Type B pancreatic cell (in vitro differentiated cells): ENCODE measurements at places on chromosomes 5 and 9. TPM values are rescaled to one million over a fixed set of nuclear protein-coding genes. Genes with fewer than 3 reads are reported as not detected.
A peak's percentile ranks its signal among the peaks of the same experiment; 100 is the strongest.

GRCh38 chr9:132909311-132909710, 30.6 kb downstream of the SPACA9 start:
- DNase-seq = no peak

- DNase-seq = peak; percentile 56
Measured at GRCh38 chr5:180600554-180601041, 9.3 kb upstream of the SCGB3A1 start.

- DNase-seq = no peak
Measured at GRCh38 chr5:81006947-81007636, 46.9 kb downstream of the RASGRF2 start.

GRCh38 chr5:568809-569208, 43.3 kb upstream of the CEP72 start:
- no peak for DNase-seq

GRCh38 chr9:137833721-137834613, 43.6 kb upstream of the CACNA1B start:
- DNase-seq = no peak

GRCh38 chr9:33127881-33128280, 39.3 kb downstream of the B4GALT1 start:
- DNase-seq = no peak

DNA sequence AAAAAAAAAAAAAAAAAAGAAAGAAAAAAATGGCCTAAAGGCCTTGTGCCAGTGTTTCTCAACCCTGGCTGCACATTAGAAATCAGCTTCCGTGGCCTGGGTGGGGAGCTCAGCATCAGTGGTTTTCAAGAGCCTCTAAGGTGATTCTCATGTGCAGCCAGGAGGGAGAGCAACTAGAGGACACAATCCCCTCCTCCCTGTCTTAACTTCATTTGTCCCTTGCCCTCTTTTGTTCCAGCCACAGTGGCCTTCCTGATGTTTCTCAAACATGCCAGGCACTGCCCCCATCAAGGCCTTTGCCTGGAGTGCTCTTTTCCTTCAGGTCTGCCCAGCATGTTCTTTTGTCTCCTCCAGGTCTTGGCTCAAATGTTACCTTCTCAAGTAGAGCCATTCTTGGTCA, 42.4 kb downstream of the HOMER1 start:
- DNase-seq = no peak

- no peak for DNase-seq
Measured at GRCh38 chr9:27436234-27436633, 87.9 kb upstream of the IFNK start.

DNA sequence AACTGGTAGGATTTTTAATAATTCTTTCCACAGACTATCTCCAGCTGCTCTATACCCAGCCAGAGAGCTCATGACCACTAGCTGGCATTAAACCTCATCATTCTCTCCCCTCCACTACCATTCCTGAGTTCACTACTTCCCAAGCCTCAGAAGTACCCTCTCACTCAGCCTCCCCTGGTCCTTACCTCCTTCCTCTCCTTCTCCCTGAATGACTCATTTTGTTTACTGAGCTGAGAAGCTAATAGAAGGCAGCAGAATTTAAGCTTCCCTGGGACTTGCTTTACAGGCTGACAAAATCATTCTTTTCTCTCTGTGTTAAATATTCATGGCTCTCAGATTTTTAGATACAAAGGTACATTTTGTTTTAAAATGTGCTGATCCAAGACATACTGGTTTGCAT, 305.4 kb downstream of the TLR4 start:
- no peak for DNase-seq

GRCh38 chr9:36942891-36943290, 91.2 kb downstream of the PAX5 start:
- DNase-seq = no peak

- no peak for DNase-seq
Measured at GRCh38 chr5:159263569-159263905, 447 bp downstream of the UBLCP1 start.

- no peak for DNase-seq
Measured at GRCh38 chr9:100397529-100398266, 29.2 kb upstream of the MSANTD3 start.

- no peak for DNase-seq
Measured at GRCh38 chr5:72167804-72168203, 60.5 kb downstream of the MAP1B start.

- no peak for DNase-seq
Measured at GRCh38 chr9:134068744-134069479, 1.1 kb upstream of the BRD3 start.

GRCh38 chr5:156396063-156396829, 69.3 kb downstream of the SGCD start:
- DNase-seq = no peak

GRCh38 chr5:177098470-177099141, 11.9 kb downstream of the FGFR4 start:
- no peak for DNase-seq

DNA sequence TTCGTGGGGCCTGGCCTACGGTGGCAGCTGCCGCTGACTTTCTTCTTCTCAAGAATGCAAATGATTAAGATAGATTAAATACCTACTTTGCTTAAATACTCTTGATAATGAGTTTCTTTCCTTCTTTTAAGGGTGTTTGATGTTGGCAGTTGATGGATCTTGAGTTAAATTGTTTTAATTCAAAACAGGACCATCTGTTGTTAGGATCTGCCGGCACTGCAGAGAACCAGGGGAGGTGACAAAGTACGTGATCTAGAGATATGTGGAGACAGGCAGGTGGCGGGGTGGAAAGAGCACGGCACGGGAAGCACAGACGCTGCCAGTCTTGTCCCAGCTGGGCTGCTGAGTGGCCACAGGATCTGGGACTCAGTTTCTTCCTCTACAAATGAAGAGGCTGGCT, 37.9 kb downstream of the MED27 start:
- DNase-seq = no peak

DNA sequence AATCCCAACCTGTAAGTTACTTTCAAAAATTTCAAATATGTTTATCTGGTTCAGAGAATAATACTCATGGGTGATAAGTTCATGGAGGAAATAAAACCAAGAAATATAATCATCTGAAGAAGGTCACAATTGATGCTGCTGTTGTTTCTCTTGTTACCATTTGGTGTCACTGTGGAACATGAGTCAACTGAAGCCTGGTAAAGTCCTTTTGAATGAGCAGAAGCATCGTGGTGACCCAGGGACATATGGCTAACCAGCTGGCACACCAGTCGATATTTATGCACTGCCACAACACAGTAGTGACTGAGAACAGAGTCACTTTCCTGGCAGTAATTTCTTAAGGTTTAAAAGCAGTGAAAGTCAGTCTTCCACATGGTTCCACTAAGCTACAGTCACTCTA, 612.9 kb upstream of the TLE4 start:
- DNase-seq = no peak

DNA sequence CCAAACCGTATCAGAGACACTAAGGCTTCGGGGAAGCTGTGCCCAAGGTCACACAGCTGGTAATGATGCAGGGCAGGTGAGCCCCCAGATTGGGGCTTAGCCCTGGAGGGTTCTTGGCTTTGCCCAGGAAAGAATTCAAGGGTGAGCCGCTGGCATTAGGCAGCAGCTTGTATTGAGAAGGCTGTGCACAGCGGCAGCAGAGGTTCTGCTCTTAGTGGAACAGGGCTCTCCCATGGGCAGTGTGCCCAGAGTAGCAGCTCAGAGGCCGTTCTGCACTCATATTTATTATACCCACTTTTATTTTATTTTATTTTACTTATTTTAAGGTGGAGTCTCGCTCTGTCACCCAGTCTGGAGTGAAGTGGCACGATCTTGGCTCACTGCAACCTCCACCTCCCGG, 85.8 kb upstream of the IER5L start:
- DNase-seq = no peak

DNA sequence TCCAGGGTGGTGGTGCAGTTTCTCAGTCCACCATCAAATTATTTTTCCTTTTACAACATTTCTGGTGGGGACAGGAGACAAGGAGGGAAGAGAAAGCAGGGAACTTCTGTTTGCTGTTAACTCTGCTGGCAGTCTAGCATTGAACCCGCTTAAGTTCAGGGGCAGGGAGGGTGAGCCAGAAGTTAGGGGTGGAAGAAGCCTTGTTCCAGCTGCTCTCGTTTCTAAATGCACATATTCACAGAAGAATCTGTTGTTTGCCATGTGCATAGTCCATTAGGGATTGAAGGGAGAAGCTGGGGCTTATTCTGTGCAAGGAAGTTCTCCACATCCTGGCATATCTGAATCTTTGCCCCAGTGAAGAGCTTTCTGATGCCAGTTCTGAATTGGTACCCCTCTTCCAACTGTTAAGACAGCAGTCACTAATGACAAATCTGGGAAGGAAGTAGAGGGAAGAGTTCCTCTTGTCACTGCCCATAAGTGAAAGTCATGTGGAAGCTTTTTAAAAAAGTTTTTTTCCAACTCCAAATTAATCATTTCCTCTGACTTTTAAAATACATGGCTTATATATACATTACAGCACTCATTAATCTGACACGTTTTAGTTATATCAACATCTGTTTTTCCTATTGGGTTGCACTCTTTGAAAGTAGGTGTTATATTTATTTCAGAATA, 32.6 kb upstream of the ACOT12 start:
- no peak for DNase-seq

DNA sequence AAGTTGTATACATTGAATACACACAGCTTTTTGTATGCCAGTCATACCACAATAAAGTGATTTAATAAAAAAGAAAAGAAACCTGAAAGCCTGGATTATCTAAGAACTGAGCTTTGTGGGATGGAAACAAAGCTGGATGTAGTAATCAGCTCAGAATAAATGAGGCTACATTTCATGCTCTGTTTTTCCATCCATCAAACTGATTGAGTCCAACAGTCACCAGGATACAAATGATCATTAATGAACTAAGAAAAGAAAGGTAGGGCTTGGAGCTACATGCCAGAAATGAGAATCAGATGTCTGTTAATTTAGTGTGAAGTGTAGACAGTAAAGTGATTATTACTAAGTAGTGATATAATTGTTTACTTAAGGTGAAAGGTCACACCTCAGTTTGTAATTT, 109.8 kb upstream of the TARS1 start:
- no peak for DNase-seq

DNA sequence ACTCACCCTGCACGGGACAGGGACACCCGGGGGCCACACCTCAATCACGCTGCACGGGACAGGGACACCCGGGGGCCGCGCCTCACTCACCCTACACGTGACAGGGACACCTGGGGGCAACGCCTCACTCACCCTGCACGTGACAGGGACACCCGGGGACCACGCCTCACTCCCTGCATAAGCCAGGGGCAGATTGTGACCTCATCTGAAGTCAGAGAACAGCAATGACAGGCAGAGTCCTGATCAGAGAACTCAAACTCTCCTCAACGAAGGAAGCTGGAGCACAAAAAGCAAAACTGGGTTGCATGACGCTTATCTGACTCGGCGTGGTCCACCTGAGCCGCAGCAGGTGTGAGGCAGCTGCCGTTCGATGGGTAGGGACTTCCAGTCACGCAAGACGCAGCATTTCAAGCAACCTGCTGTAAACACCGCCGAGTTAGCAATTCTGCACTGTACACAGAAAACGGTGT, 3.2 kb downstream of the TERT start:
- DNase-seq = no peak

GRCh38 chr5:114581136-114581535, 219.3 kb downstream of the KCNN2 start:
- DNase-seq = no peak

GRCh38 chr5:179227229-179227579, 118.1 kb downstream of the ADAMTS2 start:
- DNase-seq = peak; percentile 58

DNA sequence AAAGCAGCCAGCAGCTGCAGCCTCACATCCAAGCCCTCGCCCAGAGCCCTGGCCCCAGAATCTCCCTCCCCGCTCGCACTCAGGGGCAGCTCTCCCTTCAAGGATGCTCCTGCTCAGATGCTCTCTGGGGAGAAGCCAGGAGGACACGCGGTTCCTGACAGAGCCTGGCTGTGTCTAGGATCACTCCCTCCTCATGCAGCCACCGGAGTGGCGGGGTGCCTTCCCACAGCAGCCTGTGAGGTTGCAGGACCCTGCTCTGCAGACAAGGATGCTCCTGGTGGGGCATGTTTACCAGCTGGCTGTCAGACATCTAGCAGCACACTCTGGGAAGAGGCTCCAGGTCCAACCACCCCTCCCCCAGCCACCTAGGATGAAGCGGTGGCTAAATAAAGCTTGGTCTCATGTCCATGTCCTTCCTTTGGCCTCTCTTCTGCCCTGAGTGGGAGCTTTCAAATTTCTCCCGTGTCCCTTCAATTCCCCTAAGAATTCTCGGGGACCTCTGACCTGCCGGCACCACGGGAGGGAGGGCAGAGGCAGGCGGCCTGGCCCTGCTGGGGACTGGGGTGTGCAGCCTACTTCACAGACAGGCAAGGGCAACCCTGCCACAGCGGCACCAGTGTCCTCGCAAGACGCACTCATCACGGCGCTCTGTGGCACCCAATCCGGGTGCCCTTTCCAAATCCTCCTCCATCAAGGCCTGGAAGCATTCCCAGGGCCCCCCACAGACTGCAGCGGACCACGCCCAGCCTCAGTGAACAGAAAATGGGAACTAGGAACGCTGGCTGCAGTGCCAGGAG, 88.3 kb upstream of the SARDH start:
- no peak for DNase-seq

GRCh38 chr9:121107029-121107428, 32.3 kb downstream of the CNTRL start:
- no peak for DNase-seq

GRCh38 chr5:132459031-132459982, 31.3 kb downstream of the IRF1 start:
- DNase-seq = no peak

DNA sequence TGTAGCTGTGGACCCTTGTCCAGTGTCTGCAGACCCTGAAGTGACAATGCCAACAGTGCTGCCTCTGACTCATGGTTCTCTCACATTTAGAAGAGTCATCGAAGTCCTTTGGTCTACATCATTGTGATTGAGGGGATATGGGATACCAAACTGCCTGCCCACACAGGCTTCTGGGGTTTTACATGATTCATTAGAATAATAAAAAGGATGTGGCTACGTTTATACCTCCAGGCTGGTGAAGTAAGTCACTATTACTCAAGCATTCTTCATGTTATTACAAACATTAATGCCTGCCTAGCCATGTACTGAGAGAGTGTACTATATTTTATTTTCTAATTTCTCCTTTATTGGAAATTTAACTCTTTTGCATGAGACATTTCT, 365.7 kb downstream of the SPATA31D1 start:
- DNase-seq = no peak

- no peak for DNase-seq
Measured at GRCh38 chr9:23120630-23121029, 674.0 kb downstream of the DMRTA1 start.

DNA sequence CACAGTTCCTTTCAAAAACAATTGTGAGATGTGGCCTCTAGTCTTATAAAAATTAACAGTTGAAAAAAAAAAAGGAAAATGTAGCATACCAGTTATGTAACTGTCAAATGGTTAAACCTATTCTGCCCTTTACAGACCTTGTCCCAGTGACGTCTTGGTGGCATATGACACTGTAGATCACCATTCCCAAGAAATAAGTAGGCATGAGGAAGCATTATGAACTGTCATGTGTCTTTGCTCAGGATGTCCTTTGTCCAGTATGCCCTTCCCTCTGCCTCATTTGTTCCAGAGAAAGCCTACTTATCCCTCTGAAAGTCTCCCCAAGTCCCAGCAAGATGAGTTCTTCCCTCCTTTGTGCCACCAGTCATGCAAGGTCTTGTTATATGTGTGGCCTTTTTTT, 63.2 kb downstream of the PAM start:
- DNase-seq = no peak

The LPAR1 gene
- total RNA-seq = 15.3 and 32.8 TPM in 2 replicates

The CSF2 gene
- total RNA-seq = not detected in 2 replicates

The TAF11L10 gene
- not detected in 2 replicates for total RNA-seq

The RGP1 gene
- total RNA-seq = 35.0 and 35.7 TPM in 2 replicates

The OR13C3 gene
- total RNA-seq = not detected in 2 replicates

The SETX gene
- 34.7 and 43.3 TPM in 2 replicates for total RNA-seq

The IL31RA gene
- total RNA-seq = not detected in 2 replicates

The KIF27 gene
- total RNA-seq = 9.3 and 13.3 TPM in 2 replicates

The GPX3 gene
- total RNA-seq = 18.4 and 19.7 TPM in 2 replicates
